Hematopoietic multipotent progenitor cell treated with erythropoietin and hydrocortisone succinate and interleukin-3 and kit ligand, for 17 days (in vitro differentiated cells): ENCODE measurements at places on chromosomes 2 and 18.

DNA sequence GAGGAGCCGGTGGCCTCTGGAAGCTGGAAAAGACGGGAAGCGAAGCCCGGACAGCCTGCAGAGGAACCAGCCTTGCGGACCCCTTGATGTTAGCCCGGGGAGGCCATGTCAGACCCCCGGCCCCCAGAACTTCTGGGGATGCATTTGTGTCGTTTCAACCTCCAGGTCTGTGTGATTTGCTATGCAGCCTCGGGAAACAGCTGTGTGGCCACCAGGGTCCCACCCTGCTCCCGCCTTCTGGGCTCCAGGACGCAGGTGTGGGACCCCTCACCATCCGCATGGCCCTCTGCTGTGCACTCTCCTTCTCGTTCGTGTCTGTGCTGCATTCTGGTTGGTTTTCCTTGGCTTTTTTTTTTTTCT, 13.3 kb downstream of the NEU4 start:
- DNase-seq = no peak

- no peak for DNase-seq
Measured at GRCh38 chr2:44055664-44056063, 59.9 kb upstream of the LRPPRC start.

DNA sequence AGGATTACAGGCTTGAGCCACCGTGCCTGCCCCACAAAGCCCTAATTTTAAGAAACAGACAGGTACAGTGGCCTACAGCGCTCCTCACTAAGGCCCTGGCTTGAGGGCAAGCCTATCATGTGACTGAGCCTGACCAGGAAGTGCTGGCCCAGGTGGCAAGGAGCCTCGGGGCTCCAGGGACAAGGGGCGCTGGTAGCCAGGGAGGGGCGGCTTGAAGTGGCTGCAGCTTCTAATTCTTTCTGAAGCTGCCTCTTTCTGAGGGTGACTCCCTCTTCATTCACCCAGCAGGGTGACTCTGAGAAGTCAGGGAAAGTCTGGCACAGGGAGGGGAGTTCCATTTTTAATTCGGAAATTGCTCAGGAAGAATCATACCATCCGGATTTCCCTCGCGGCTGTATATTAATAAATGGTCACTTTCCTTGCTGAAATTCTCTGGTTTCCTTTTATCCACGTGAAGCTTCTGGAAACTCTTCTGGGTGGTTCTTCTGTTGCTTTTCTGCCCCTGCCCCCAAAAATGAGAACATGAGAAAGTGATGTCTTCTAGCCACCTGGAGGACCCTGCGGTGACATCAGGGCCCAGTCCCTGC, 115.7 kb downstream of the FAM210A start:
- no peak for DNase-seq

- DNase-seq = no peak
Measured at GRCh38 chr2:6933911-6934310, 16.7 kb downstream of the RNF144A start.

DNA sequence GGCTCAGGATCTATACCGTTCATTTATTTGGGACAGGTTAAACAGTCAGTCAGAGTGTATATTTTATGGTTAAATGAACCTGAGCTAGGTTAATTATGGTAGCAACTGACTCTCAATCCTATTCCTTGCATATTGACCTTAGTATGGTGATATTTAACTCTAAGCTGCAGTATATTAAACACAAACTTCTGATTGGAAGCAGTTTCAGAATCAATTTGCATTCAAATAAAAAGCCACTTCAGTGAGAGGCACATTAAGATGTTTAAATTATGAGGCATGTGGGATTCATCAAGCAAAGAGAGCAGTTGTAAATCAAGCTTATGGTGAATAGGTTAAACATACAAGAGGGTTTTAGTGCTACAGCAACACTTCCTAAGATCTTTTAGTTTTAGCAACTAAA, 40.4 kb downstream of the FRZB start:
- no peak for DNase-seq

GRCh38 chr2:237283131-237283928, 130.6 kb downstream of the COL6A3 start:
- no peak for DNase-seq

DNA sequence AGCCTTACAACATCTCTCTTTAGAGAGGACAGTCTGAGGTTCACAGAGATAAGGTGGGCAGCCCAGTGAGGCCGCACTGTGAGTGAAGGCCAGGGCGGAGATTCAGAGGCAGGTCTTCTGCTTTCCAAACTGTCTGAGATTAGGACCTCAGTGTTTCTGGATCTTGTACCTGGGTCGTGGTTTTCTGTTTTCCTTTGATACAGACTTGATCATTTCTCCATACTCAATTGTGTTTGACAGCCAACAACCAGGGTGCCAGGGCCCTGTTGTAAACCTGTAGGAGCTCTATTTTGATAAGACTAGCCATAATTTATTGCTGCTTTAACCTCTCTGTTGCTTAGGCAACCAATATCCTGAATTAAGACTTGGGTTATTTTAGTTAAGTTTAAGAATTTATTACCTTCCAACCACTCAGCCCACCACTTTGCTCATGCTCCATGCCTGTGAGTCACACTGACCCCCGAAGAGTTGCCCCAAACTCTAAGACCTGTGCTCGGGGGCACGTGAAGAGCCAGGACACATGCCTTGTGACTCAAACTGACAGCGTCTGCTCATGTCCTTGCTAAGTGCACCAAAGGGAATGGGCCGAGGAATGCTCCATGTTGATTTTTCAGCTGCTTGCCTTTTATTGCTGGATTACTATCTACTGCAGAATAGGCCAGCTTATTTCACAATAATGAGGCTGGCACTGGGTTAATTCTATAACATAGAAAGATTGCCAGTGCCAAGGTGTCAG, 248.6 kb downstream of the BCL2 start:
- no peak for DNase-seq

DNA sequence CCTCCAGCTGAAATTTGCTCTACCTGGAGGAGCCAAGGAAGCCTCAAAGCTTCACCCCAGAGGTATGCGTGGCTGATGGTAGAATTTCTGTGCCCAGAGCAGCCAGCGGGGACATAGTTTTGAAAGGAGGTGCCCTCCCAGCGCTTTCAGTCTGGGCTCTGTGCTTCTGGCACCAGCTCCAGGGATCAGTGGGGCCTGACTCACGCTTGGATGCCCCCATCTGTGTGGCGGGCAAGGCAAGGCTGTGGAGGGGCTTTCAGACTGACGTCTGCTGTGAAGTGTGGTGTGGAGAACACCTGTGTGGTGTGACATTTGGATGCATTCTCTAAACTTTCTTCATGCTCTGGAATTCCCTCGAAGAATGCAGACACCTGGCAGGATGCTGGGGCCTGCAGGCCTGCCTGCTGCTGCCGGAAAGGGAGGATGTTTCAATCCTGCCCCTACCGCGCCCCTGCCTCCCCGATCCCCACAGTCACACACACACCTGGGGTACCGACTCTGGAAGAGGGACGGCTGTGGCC, 84.1 kb downstream of the CTIF start:
- DNase-seq = no peak

- DNase-seq = no peak
Measured at GRCh38 chr2:238099714-238100048, 459 bp upstream of the ESPNL start.

- no peak for DNase-seq
Measured at GRCh38 chr2:239150125-239151011, 250.5 kb downstream of the HDAC4 start.

GRCh38 chr2:161898633-161899032, 175.4 kb downstream of the DPP4 start:
- no peak for DNase-seq

DNA sequence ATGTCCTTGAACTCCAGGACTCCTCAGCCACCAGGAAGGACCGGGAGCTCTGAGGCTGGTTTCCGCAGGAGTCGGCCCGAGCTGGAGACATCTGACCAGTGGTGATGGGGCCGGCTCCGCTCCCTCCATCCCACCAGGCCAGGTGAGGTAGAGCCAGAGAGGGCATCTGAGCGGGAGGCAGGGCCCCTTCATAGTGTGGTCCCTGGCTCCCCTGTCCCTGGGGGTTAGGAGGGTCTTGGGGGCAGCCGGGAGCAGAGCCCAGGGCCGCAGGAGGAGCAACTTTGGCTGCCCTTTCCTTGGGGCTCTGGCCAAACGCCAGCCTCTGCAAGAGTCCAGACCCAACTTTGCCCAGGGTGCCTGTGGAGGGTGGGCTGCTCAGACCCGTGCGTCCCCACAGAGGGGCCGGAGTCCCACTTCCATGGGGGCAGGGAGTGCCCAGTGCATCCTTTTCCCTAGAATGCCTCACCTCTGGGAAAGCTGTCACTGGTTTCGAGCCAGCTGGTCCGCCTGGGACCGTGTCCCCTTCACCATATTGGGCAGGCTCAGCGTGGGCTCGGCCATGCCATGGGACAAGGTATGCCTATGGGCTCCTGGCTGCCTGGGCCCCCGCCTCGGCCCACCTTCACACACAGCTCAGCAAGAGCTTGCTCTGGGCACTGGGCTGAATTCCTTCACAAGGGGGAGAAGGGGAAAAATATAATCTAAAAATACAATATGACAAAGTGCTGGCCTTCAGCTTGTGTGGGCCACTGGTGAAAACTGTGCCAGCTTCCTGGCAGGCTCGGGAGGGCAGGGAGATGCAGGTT, 148.6 kb downstream of the TWIST2 start:
- no peak for DNase-seq

GRCh38 chr2:67548317-67549201, 151.4 kb downstream of the ETAA1 start:
- DNase-seq = no peak

DNA sequence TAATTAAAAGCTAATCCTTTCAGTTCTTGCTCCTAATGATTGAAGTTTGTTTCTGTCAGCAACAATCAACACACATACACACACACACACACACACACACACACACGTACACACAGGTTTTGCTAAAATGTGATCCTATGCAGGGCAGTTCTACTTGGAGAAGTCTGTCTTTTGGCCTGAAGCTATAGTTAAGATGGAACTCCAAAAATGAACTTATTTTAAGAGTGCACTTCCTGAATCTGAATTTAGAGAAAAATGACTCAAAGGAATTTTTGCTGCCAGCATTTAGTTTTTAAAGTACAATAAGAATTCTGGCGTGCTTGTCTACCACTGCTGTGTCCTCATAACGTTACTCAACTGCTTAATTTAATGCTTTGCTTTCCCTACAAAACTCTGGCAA, 6.6 kb downstream of the GALNT5 start:
- DNase-seq = peak; percentile 48

GRCh38 chr18:35694808-35695207, 113.3 kb downstream of the GALNT1 start:
- DNase-seq = no peak

DNA sequence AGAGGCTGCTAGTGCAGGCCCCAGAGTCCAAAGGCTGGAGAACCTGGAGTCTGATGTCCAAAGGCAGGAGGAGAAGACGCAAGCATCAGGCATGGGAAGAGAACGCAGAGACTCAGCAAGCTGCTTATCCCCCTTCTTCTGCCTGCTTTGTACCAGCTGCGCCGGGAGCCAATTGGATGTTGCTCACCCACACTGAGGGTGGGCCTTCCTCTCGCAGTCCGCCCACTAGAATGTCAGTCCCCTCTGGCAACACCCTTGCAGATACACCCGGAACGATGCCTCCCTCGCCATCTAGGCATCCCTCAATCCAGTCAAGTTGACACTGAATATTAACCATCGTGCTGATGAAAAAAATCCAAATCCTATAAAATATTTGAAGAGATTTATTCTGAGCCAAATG, 141.6 kb downstream of the TWIST2 start:
- no peak for DNase-seq

DNA sequence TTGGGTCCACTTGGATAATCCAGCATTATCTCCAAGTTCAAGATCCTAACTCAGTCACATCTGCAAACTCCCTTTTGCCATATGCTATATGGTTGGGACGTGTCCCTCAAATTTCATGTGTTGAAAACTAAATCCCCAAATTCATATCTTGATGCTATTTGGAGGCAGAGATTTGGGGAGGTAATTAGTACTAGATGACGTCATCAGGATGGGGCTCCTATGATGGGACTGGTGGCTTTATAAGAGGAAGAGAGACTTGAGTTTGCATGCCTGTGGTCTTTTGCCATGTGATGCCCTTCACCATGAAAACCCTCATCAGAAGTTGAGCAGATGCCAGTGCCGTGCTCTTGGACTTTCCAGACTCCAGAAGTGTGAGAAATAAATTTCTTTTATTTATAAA, 16.8 kb upstream of the SMAD4 start:
- no peak for DNase-seq
